Left renal cortex interstitium (tissue), 4 donors: ENCODE measurements at places on chromosomes 3 and 15. TPM values are rescaled to one million over a fixed set of nuclear protein-coding genes. Genes with fewer than 3 reads are reported as not detected.

GRCh38 chr3:115062009-115062408, 85.1 kb downstream of the ZBTB20 start:
- no peak for DNase-seq

The NOX5 gene
- polyA plus RNA-seq = 1.0 TPM

The PRRT3 gene
- polyA plus RNA-seq = 4.5 TPM

GRCh38 chr15:41606997-41607396, 48.0 kb downstream of the TYRO3 start:
- DNase-seq = no peak

GRCh38 chr3:10522646-10523303, 17.4 kb upstream of the ATP2B2 start:
- DNase-seq = no peak

The SERPINI1 gene
- polyA plus RNA-seq = 54.0 TPM

GRCh38 chr15:58748852-58749531, 515 bp downstream of the ADAM10 start:
- DNase-seq = no peak

GRCh38 chr15:51931638-51932037, 39.9 kb downstream of the LEO1 start:
- no peak for DNase-seq

The CD200 gene
- polyA plus RNA-seq = 34.0 TPM

The PLA2G4D gene
- not detected for polyA plus RNA-seq

GRCh38 chr3:50317300-50317699, 5.2 kb downstream of the HYAL2 start:
- no peak for DNase-seq

DNA sequence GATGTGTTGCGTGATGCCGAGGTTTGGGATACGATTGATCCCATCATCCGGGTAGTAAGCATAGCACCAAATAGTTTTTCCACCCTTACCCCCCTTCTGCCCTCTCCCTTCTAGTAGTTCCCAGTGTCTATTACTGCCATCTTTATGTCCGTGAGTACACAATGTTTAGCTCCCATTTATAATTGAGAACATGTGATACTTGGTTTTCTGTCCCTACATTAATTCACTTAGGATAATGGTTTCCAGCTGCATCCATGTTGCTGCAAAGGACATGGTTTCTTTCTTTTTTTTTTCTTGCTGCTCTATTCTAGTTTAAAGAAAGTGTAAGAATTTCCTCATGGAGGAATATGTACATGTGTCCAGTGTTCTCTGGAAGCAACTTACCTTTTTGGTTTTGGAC, 51.8 kb downstream of the NSUN3 start:
- no peak for DNase-seq

GRCh38 chr3:56870436-56870835, 68.7 kb upstream of the ARHGEF3 start:
- no peak for DNase-seq

GRCh38 chr3:32009101-32009500, 27.6 kb downstream of the ZNF860 start:
- no peak for DNase-seq

DNA sequence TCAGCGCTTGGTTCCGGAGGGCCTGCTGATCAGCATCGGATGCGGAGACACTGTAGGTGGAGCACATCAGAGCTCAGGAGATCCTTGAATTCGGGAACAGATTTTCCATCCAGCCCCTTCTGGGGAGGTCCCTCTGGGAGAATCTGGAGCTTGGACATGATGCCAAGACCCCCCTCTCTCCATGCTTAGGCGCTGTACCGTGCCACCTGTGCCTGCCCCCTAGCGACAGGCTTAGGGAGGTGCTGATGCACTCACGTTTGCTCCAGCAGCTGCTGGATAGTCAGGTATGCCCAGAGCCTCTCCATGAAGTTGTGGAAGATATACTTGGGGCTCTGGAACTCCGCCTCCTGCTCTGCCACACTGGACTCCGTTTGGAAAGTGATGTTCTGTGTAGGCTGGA, 9.7 kb downstream of the ITIH4 start:
- no peak for DNase-seq

DNA sequence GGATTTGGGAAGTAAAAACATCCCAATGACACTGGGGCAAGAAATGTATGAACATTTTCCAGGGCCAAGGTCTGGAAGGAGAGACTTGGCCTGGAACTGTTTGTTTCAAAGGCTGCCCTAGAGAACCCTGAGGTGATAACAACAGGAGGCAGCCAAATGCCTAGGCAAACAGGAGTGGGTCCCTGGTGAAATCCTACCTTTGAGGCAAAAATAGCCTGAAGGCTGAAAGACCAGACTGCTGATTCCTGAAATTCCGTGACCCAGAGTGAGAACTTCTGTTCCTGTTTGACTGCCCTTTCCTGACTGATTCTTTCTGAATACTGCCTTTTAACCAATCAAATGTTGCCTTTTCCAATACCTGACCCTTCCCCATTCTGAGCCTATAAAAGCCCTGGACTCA, 196.4 kb downstream of the NSUN3 start:
- DNase-seq = no peak

DNA sequence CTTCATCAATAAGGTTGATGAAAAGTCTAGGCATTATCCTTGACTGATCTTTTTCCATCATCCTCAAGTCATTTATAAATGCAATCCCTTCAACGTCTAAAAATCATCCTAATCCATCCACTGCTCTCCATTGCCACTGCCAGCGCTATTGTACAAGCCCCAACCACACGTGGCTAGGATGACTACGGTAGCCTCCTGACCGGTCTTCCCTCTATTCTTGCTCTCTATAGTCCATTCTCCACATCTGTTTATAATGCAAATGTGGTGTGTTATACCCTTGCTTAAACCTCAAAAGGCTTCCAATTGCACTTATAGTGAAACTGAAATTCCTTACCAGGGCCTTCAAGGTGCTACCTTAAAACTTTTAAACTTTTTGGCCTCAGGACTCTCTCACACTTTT, 410.6 kb upstream of the ADAMTS9 start:
- no peak for DNase-seq

The CCDC54 gene
- polyA plus RNA-seq = not detected

The CAMK1 gene
- 22.7 TPM for polyA plus RNA-seq

- no peak for DNase-seq
These were observed 98.4 kb downstream of the SLC49A4 start for GRCh38 chr3:122893282-122893681.

DNA sequence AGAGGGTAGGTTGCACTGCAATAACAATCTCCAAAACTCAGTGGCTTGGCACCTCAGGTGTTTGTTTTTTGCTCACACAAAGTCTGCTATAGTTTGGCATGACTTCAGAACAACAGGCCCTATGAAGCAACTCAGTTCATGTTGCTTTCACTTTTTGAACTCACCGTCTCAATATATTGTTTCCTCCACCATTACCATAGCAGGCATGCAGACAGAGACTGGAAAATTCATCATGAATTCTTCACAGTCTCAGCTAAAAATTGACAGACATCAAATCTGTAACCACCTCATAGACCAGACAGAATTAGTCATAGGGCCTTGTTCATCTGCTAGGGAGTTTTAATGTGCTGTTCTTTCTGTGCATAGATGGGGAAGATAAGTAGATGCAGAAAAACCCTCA, 161.4 kb upstream of the POU1F1 start:
- DNase-seq = no peak

- no peak for DNase-seq
These were observed 260.6 kb downstream of the GOLGA6L6 start for GRCh38 chr15:20280933-20281463.

The ERC2 gene
- 2.0 TPM for polyA plus RNA-seq

- no peak for DNase-seq
These were observed 537.4 kb downstream of the IGSF11 start for GRCh38 chr3:118497274-118497673.

The FAM107A gene
- polyA plus RNA-seq = 4.9 TPM

DNA sequence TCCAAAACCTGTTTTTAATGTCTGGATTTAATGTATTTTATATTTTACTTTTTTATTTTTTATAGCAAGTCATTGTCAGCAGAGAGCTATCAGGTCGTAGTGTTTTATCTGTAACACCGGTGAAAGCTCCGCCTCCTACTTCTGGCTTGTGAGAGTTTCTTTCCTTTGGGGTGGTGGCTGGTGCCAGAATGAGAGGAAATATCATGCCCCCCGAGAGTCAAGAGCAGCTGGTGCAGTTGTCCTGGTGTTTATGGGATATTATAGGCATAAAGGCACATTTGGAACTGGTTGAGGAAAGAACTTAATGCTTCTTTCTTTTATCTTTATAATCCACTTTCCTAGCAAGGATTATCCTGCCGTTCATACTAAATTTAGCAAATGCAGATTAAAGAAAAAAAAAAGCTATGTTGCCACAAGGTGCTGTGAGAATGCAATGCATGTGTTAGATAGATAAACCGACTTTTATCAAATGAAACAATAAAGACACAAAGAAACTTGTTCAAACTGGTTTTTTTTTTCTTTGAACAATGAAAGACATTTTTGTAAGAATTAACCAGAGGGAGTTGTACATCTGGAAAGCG, 260.1 kb upstream of the PLSCR5 start:
- no peak for DNase-seq

DNA sequence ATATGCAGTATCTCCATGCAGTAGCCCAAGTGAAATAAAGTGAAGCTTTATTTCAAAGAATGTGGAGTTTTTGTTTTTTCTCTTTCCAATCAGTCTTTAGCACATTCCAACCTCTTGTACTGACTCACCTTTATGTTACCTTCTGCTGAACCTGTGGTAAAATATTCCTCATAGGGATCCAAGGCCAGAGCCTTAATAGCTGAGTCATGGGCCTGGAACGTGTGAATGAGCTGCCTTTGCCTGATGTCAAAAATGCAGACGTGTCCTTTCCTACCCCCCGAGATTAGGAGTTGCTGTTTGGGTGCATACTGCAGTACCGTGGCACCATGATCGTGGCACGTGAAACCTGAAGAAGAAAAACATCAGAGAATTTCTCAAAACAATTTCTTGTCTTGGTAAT, 108.5 kb downstream of the GLDN start:
- no peak for DNase-seq

The GOLGA6B gene
- polyA plus RNA-seq = not detected

The RSRC1 gene
- 32.6 TPM for polyA plus RNA-seq

The GALNT15 gene
- 2.1 TPM for polyA plus RNA-seq

- no peak for DNase-seq
These were observed 4.2 kb downstream of the STOML1 start for GRCh38 chr15:73987681-73988444.

GRCh38 chr3:113055961-113056360, 65.2 kb downstream of the GTPBP8 start:
- DNase-seq = no peak

GRCh38 chr3:87771337-87772192, 287.2 kb downstream of the CGGBP1 start:
- DNase-seq = no peak

DNA sequence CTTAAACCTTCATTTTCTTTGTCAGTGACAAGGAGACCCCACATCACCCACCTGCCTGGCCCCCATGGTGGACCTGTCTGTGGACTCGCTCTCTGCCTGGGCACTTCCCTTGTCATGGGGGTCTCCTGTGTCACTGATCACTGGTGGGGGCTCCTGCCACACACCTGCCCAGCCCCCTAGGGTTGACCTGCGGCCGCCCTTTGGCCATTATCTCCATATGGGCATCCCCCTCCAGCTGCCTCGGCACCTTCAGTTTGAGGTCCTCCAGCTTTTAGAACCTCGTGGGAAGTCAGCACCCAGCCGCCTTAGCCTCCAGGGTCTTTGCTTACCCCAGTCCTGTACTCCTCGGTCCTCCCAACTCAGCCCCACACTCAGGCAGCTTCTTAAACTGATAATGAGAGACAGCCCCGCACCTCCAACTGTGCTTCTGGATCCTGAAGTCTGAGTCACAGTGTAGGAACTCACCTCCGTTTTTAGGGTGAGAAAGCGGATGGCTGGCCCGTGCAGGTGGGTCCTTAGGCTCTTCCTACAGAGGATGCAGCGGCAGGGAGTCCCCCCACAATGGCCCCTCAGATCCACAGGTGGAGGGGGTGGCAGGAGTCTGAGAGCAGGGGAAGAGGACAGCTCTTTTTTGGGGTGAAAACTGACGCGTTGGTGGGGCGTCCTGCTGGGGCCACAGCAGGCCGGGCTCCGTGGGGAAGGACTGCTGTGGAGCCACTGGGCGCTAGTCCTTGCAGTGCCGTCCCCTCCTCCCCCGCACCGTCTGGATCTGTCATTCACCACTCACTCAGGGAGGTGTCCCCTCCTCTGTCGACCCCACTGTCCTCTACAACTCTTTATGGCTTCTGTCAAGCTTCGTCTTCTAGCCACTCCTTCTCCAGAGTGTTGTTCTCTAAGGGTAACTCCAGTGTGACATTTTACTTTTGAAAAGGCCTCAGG, 8.7 kb upstream of the PRR23E start:
- DNase-seq = no peak

DNA sequence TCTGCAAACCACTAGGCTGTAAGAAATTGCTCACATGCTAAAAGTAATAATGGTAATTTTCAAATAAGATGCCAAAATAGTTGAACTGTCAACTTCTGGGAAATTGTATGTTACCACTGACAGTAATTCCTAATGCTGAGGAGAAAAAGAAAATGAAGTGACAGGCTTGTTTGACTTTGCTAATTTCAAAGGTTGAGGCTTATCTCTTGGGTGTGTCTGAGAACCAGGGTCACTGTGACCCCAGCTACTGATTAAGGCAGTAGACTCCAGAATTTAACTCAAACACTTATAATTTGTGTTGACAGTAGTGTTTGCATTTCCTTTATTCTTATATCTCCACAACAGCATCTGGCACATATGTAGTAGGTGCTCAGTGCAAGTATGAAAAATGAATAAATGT, 74.6 kb upstream of the PDZRN3 start:
- DNase-seq = no peak

- no peak for DNase-seq
These were observed 19.3 kb upstream of the SLC4A7 start for GRCh38 chr3:27503526-27503925.

- DNase-seq = no peak
These were observed 61.0 kb downstream of the PGPEP1L start for GRCh38 chr15:98946301-98947255.

GRCh38 chr3:49794926-49795905, 4.5 kb downstream of the CDHR4 start:
- DNase-seq = no peak

DNA sequence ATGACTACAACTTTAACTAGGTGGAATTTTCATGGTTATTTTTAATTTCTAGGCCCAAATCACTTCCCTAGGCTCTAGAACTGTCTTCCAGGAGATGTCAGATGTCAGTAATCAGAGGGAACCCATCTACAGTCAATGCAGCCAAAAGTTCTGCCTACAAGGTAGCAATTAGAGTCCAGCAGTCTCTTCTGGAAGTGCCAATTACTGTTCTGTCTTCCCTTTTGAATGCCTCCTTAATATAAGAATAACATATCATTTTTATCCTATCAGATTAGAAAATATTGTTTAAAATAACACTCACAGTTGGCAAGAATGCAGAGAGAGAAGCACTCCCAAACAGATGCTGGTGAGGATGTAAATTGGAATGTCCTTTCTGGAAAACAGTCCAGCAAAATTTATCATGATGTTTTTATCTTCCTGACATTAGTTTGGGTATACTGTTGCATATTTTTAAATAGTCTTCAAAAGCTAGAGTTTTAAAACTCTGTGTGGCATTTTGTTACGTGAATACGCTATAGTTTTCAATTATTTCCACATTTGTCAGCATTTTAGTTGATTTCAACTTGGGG, 543.7 kb downstream of the FHIT start:
- DNase-seq = no peak

- DNase-seq = no peak
These were observed 300.0 kb downstream of the CHST2 start for GRCh38 chr3:143419611-143420010.

The GASK1A gene
- polyA plus RNA-seq = 3.5 TPM

GRCh38 chr3:72385167-72385566, 463.1 kb downstream of the SHQ1 start:
- no peak for DNase-seq

The SLC24A5 gene
- 0.30 TPM for polyA plus RNA-seq

The RARB gene
- 58.4 TPM for polyA plus RNA-seq
